Gastrocnemius medialis (tissue), 4 donors: ENCODE measurements at places on chromosomes 2 and 18.

GRCh38 chr18:74878267-74878666 lies 280.6 kb downstream of the ZNF407 start:
- DNase-seq = no peak

DNA sequence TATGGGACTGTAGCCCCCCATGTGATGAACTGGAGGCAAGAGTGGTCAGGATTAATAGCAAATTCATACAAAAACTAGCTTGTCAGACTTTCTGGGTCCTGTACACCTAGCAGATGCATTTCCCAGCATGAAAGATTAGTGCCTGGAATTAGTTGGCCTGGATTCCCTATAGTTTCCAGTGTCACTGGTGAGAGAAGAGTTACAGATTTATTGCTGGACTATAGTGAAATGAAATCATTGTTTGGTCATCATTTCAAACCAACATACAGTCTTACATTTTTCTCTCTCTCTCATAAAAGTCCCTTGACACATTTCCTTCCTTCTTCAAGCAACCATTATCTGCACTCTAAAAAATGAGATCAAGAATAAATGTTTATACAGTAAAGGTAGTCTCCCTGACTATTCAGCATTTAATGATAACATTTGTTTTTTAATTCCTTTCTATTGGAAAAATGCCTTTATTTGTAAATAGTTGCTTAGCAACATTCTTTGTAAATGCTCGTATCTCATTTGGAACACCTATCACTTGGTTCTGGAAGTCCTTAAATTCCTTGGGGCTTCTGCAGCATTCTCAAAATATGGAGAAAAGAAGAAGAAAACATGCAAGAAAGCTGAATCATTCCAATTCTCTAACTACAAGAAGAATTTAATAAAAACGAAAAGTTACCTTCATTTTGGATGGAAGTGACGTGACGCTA lies 144.4 kb downstream of the MREG start:
- DNase-seq = no peak

GRCh38 chr18:13394801-13395200 lies 176.2 kb downstream of the LDLRAD4 start:
- no peak for DNase-seq

GRCh38 chr2:34242763-34243123 lies 643.6 kb upstream of the FAM98A start:
- no peak for DNase-seq

- DNase-seq = no peak
These were observed 5.3 kb downstream of the APOB start for GRCh38 chr2:21038403-21039073.

DNA sequence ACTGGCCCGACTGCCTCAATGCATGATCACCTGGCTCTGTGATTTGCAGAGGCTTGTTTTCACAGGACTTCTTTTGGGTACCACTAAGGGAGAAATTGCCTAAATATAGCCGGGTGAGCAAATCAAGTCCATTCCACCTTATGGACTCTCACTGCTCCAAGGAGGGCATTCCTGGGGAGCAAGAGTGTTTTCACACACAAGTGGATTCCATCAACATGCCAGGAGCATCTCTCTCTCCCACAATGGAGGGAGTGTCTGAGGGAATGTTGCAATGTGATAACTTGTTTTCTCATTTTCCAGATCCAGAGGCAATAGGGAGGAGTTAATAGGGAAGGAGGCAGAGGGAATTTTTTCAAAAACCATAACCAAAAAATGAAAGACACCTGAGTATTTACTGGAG lies 250.7 kb downstream of the SATB2 start:
- no peak for DNase-seq

DNA sequence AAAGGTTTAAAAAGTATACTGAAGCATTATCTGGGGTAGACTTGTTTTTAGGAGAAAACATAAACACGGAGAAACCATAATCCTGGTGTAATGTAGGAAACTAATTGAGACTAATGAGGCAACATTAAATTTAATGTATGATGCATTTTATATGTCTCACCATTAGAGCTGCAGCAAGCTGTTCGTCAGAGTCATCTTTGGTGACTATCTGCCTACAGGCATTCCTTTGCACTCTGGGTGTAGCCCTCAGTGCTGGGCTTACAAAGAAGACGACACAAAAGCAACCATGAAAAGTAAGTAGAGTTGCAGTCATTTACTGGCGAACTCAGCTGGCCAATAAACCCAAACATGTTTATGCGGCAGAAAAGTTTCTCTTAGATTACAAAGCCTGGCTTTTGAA lies 415.3 kb upstream of the ZEB2 start:
- DNase-seq = no peak

DNA sequence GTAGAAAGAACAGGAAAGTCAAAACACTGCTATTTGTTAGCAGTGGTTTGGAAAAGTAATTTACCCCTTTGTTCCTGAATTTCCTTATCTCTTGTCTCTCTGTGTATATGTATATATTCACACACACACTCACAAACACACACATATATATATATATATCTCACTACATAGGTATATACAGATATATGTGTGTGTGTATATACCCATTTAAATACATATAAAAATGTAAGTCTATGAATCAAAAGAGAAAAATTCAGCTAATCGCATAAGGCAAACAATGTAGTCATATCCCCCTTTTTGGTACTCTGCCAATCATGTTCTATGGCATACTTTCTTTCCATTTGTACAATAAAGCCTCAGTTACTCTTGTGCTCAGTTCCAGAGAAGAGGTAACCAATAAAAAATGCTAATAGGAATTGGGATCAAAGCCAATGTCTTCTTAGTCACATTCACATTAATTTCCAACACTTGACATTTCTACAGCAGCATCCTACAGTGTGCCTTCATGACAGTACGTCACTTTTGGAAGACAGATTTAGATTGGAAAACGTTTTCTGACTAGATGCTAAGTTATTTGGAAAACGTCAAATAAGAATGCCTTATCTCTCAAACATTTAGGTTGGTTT lies 94.6 kb downstream of the MC4R start:
- DNase-seq = no peak

DNA sequence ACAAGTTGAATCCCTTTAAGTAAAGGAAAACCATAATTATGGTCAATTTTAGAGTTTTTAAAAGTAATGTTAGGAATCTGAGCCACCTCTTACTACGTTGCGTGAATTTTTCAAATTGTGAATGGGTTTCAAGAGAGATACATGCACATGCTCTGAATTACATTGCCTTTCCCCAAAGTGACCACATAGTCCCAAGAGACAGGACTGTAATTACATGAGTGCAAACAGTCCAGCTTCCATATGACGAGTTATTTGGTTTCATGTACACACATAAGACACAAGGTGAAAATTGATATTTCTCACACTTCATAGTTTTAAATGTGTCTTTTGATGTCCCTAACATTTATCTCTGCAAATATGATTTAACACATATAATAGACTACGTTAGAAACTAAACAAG lies 850.8 kb downstream of the LRP1B start:
- DNase-seq = no peak

DNA sequence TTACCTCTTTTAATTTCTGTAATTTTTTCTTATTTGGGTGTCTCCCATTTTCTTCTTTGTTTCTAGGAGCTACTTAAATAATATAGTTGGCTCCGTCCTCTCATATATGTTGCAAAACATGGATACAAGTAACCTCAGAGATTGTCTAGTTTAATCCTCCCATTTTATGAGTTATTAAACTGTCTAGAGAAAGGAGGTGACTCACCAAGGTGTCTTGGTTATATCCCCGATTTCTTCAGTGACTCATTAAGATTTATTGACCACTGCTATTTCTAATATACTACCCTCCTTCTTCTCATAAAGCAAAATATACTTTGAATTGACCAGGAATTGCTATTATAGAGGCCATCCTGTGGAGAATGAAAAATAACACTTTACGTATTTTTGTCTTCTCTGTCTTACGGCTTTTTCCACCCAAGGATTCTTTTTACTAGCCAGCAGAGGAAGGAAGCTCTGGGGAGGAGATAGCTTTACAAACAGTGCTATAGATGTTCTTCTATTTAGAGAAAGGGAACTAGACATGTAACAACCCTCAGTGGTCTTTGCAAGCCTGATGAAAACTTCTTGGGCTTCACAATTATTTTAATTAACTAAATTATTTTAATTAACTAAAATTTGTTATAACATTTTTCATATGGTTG lies 300.4 kb upstream of the TNP1 start:
- DNase-seq = no peak

DNA sequence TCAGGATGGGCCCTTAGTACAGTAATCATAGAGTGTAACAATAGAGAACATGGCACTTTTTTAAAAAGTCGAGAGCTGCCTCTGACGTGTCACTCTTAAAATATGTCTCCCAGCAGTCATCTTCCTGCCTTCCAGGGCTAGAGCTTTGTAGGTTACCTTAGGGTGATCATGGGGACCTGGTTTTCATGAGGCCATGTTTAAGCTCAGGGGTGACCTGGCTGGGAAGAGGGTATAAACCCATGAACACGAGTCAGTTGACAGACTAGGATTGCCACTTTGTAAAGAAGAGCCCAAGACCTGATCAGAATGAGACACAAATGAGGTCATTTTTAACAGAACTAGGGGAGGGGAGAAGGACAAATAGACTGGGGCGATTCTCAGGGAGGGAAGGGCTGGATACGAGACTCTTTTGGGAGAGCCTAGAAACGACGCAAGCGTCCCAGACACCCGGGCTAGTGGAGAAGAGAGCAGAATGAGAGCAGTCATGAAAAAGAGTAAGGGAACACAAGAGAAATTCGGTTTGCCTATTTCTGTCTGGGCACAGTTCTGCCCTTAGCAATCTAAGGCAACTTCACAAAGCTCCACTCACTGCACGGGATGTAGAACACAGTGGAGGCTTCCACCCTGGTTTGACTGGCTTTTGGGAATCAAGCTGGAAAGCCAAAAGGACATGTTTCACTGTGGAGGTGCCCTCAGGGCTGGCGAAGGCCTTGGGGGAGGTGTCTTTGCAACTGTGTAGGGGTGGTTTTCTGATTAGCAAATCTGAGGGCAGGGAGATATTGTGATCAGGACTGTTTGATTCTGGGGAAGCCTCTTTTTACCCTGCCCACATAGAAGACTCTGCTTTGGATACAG lies 1.8 kb upstream of the RAB31 start:
- no peak for DNase-seq

DNA sequence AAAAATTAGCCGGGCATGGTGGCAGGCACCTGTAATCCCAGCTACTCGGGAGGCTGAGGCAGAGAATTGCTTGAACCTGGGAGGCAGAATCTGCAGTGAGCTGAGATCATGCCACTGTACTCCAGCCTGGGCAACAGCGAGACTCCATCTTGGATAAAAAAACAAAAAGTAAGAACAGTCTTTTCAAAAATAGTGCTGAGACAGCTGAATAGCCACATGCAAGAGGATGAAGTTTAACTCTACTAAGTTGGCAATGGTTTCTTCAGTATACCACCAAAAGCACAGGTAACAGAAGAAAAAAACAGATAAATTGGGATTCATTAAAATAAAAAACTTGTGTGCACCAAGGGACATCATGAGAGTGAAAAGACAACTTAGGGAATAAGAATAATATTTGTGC lies 112.4 kb downstream of the HS6ST1 start:
- no peak for DNase-seq

DNA sequence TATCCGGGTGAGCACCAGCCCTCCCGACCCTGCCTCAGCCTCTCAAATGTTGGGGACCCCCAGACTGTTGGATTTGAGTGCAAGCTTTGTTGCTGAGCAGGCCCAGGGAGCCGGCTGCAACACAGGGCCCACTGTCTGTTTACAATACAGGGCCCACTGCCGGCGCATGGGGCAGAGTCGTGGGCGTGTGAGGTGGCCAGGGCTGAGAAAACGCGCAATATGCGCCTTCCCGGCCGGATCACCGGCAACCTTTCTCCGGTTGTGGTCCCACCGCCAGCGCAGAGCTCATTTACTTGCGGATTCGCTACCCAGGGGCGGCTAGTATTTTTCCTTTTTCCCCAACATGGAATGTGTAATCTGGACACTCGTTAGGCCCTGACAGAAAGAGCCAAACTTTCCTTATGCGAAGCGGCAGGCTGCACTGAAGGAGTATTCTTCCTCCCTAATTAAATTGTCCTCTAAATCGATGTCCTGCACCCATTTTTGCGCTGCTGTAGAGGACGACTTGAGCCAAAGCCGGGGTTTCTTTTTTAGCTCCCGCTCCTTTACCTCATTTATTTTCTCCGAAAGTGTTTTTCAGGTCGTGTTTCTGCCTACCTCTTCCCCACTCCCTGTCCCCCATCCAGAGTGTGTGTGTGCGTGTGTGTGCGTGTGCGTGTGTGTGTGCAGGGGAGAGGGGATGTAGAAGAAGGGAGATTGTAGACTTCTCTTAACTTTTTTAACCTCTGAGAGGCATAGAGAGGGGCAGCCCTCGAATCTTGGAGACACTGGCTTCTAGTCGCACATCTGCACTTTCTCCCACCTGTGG lies 2.7 kb downstream of the OTX1 start:
- DNase-seq = no peak

GRCh38 chr2:55014962-55015939 lies 35.0 kb downstream of the RTN4 start:
- DNase-seq = peak; percentile 41

DNA sequence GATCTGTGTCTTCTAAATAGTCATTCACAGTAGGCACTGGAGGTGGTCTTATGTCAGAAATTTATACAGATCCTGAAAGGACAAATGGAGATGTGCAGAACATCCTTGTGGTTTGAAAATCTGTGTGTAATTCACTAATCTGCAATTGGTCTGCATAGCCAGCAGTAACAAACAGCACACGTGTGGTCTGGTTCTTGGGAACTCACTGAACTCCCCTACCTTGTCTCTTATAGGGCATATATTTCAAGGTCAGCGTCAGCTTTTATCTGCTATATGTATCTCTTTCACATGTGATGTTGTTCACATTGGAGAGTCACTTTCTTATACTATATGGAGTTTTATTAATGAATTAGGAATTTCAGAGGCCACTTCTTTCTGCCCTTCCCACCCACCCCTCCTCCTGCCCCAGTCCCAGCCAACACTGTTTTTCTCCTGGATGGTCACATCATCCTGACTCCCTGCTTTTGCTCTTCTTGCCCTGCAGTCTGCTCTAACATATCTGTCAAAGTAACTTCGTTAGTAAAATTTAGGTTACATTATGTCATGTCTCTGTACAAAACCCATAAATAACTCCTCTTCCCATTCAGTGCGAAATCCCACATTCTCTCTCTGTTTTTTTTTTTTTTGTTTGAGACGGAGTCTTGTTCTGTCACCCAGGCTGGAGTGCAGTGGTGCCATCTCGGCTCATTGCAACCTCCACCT lies 35.4 kb upstream of the CABYR start:
- DNase-seq = no peak

DNA sequence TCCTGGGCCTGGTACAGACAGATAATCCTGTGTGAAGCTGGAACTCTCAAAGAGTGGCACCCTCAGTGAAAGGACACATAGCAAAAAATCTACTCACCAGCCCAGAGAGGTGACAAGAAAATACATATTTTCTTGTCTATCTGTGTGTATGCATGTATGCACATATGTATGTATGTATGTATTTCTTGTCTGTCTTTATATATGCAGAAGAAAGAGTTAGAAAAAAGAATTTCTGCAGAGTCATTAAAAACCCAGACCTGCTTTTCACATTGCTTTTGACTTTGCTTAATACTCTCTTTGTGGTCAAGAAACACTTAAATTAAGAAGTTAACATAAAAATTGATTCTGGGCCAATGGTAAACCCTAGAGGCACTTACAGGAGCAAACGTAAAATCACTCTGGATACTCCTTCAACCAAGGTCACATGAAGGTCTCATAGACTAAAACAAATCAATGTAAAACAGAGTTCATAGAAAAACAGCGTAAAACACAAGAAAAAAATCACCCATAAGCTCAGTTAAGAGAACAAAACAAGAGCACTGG lies 16.5 kb upstream of the AAK1 start:
- no peak for DNase-seq
